ENCODE measurements at places on chromosomes 4 and X.

GRCh38 chrX:110268886-110269285 lies 49.0 kb downstream of the AMMECR1 start:
- no peak for DNase-seq

DNA sequence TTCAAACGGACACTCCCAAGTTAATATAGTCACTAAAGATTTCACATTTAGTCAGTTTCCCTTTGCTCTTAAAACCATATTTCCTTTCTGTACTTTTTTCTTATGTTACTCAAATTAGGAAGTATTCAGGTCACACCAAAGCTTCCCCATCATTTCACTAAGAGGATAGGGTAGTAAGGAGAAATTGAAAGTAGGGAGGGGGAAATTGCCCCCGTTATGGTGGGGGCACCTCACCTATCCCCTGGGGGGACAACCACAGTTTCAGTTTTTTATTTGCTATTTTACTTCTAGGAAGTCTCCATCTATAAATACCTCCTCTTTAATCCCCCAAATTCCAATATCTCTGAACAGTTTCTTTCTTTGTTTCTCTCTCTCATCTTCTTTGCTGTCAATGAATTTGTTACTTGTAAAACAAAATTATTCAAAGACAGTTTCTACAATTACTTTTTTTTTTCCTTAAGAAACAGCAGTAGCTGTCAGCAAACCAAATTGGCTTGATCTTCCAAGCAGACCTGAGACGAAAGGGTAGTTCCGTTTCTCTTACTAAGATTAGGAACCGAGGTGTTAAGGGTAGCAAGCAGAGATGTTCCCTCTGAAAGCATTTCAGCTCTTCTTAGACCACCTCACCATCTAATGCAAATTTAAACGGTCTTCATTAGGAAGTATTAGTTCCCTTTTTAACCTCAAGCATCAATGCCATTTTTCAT lies 160.2 kb upstream of the KLF3 start:
- no peak for DNase-seq

GRCh38 chrX:134144231-134144630 lies 92.8 kb upstream of the CCDC160 start:
- no peak for DNase-seq

- DNase-seq: no peak
Measured at GRCh38 chrX:115311601-115312001, 22.1 kb downstream of the LUZP4 start.

DNA sequence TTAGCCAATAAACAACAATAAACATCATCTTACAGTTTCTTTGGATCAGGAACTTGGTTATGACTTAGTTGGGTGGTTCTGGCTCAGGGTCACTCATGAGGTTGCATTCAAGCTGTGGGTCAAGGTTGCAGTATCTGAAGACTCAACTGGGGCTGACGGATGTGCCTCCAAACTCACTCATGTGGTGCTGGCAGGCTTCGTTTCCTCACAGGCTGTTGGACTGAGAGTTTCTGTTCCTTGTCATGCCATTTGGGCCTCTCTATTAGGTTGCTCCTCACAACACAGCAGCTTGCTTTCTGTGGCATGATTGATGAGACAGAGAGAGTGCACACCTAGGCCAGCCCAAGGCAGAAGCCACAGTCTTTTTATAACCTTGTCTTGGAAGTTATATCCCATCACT lies 20.7 kb downstream of the FRMPD3 start:
- DNase-seq: no peak

- no peak for DNase-seq
Measured at GRCh38 chr4:159283696-159284095, 180.8 kb downstream of the RAPGEF2 start.

DNA sequence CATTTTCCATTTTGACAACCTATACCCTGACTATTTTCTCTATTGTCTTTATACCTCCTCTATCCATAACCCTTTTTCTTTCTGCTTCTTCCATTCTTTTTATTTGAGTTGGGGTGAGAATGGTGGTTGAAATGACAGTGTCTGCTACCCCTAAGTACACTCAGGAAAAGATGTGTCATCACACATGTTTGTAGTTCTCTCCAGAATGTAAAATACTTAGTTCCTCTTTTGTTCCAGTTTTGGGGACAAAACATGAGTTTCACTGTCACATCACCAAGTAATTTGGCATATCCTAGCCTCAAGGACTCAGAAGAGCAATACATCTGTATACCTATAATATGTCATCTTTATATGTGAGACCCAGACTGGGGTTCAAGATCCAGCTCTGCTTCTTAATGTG lies 90.3 kb downstream of the COMMD8 start:
- DNase-seq: no peak

DNA sequence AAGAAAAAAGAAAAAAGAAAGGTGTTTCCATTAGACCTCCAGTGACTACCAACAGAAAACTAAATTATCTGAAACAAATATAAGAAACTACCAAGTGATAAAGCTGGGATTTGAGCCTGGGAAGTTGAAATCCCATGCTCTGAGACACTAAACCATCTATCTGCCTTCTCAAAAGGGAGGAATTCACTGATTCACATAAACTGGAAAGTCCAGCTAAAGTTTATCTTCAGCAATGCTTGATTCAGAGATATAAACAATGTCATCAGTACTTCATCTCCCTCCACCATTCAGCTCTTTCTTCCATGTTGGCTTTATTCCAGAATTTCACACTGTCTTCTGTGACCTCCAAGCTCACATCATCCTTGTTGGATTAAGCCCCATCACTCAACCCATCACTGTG lies 96.3 kb downstream of the IQCM start:
- no peak for DNase-seq

- no peak for DNase-seq
Measured at GRCh38 chr4:6539009-6539764, 35.8 kb upstream of the MAN2B2 start.

GRCh38 chr4:83870328-83870950 lies 334.5 kb downstream of the GPAT3 start:
- DNase-seq: no peak

GRCh38 chr4:148270630-148271029 lies 171.6 kb downstream of the NR3C2 start:
- no peak for DNase-seq

Data from liver (tissue), 10 donors.